ENCODE measurements at places on chromosomes 2 and 18. TPM values are rescaled to one million over a fixed set of nuclear protein-coding genes. Genes with fewer than 3 reads are reported as not detected.

DNA sequence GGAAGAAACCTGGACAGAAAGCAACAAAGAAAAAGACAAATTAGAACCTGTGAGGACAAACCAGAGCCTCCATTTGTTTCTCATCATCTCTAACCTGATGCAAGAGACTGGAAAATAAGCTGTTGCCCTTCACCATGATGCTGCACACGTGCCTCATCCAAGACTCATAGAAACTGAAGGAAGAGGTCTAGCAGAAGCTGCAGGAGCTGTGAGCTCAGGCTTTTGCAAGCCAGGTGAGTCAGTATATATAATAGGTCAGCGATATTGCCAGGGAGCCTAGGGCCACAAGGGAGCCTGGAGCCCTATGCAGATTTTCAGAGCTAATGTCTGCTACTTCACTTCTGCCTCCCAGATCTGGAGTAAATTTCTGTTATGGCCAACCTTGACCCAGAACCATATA is 163.1 kb downstream of the LNPK start:
- no peaks in the 10 kb centered on the region for H3K36me3 ChIP-seq
- no peaks in the 10 kb centered on the region for H3K4me1 ChIP-seq
- no peak for DNase-seq
- H3K27me3 ChIP-seq, result no peaks in the 10 kb centered on the region
- no peak overlapping the region for H3K4me3 ChIP-seq
- H3K27ac ChIP-seq, result no peak overlapping the region

DNA sequence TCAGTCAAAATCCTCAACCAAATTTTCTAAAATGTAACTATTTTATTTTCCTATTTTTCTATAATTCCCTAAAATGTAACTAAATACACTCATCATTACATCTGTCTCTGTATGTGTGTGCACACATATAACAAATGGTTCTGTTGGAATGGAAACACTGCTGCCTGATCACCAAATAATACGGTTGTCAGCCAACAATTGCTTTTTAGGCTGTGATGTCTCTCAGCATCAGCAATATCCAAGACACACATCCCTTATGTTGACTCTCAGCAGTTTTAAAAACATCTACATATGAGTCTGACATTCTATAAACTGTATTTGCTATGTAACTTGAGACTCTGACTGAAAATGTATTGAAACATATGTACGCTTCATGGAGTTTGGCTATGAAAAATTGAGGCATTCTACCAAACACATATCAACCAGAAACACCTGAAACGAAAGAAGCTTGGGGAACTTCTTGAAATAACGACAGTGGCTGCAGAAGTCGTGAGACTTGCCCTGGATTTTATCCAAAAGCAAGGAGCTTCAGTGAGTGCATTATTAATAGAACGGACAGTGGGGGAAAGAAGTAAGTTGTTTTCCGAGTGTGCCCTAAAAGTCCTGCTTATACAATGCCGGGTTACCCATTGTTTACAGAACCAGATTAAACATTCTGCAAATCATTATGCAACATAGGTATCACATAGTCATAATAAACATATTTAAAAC is 110.2 kb upstream of the ITGB6 start:
- H3K4me1 ChIP-seq, result peaks cover 9% of the 10 kb centered on the region
- no peak overlapping the region for H3K27ac ChIP-seq
- H3K4me3 ChIP-seq, result no peak overlapping the region
- DNase-seq, result no peak
- peaks cover 52% of the 10 kb centered on the region for H3K36me3 ChIP-seq

GRCh38 chr18:23504720-23505119 is 1.4 kb downstream of the RMC1 start:
- H3K4me3 ChIP-seq, result peak overlapping the region; percentile 82
- peaks cover 16% of the 10 kb centered on the region for H3K27me3 ChIP-seq
- H3K36me3 ChIP-seq, result peaks cover 4% of the 10 kb centered on the region
- no peak overlapping the region for H3K27ac ChIP-seq

Gene C2orf92
- 14.9 TPM for total RNA-seq

Gene ZNF521
- 26.9 TPM for total RNA-seq

Gene FOSL2
- total RNA-seq, result 4.9 TPM

GRCh38 chr2:158809816-158810215 is 14.7 kb downstream of the DAPL1 start:
- H3K36me3 ChIP-seq, result no peaks in the 10 kb centered on the region
- no peak overlapping the region for H3K27ac ChIP-seq
- DNase-seq, result no peak
- no peak overlapping the region for H3K4me3 ChIP-seq
- H3K27me3 ChIP-seq, result no peaks in the 10 kb centered on the region

GRCh38 chr2:175363699-175364098 is 182.2 kb upstream of the ATP5MC3 start:
- H3K4me1 ChIP-seq, result no peaks in the 10 kb centered on the region
- H3K4me3 ChIP-seq, result no peak overlapping the region
- H3K27ac ChIP-seq, result no peak overlapping the region
- DNase-seq, result no peak

Gene KCNF1
- 16.7 TPM for total RNA-seq

DNA sequence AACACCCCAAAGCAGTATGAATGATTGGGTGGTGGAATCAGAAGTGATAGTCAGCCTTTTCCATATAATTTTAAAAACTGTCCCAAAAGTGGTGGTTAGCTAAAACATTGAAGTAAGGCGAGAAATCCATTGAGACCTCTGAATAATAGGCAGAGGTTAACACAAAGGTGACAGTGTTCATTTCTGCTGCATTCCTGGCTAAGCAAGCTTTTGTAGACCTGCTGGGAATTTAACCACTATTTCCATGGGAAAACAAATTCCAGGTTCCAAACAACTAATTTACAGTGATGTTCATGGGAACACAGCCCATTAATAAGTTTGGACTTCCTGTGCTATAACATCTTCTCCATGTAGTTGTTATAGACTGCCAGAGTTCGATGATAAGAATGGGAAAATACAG is 6.3 kb upstream of the INO80D start:
- peaks cover 9% of the 10 kb centered on the region for H3K4me1 ChIP-seq
- no peak overlapping the region for H3K27ac ChIP-seq
- no peak overlapping the region for H3K4me3 ChIP-seq
- H3K36me3 ChIP-seq, result peaks cover 19% of the 10 kb centered on the region
- no peaks in the 10 kb centered on the region for H3K27me3 ChIP-seq
- DNase-seq, result no peak

GRCh38 chr18:78753240-78753639 is 226.4 kb upstream of the SALL3 start:
- H3K4me3 ChIP-seq, result no peak overlapping the region
- H3K27me3 ChIP-seq, result no peaks in the 10 kb centered on the region
- DNase-seq, result peak; percentile 36
- no peaks in the 10 kb centered on the region for H3K36me3 ChIP-seq
- H3K27ac ChIP-seq, result no peak overlapping the region

- H3K4me1 ChIP-seq, result peaks cover 4% of the 10 kb centered on the region
- H3K36me3 ChIP-seq, result no peaks in the 10 kb centered on the region
- peak overlapping the region; percentile 41 for H3K4me3 ChIP-seq
- H3K27me3 ChIP-seq, result no peaks in the 10 kb centered on the region
Observed at GRCh38 chr2:77018219-77018618, 504.0 kb downstream of the LRRTM4 start.

Gene CEBPZOS
- total RNA-seq, result 11.4 TPM

Gene HTR2B
- total RNA-seq, result not detected

Gene RGPD4
- total RNA-seq, result 0.07 TPM

GRCh38 chr18:21241301-21242048 is 557 bp upstream of the GREB1L start:
- peak overlapping the region; percentile 84 for H3K27ac ChIP-seq
- no peaks in the 10 kb centered on the region for H3K4me1 ChIP-seq
- peaks cover 97% of the 10 kb centered on the region for H3K27me3 ChIP-seq
- DNase-seq, result peak; percentile 69
- H3K4me3 ChIP-seq, result peak overlapping the region; percentile 43
